Stimulated activated CD8-positive, alpha-beta memory T cell treated with anti-CD3 and anti-CD28 coated beads, Interleukin-4, amount 100 ng/mL, for 1 hour (primary cell): ENCODE measurements at places on chromosomes 2 and 18.

DNA sequence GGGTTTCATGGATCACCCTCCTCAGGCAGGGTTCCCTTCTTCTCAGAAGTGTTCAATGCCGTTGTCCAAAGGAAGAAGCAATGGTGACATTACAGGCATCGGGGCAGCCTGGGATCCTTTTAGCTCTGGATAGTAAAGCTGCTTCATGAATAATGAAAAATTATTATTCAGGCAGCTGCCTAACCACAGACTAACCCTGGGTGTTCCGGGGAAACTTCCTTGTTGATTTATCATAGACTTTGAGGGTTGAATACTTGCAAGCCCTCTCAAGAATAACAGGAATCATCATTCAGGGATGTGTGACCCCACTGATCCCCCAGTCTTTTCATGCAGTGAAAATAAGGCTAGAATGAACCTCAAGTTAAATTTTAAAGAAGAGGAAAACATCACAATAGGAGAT lies 419.4 kb downstream of the MEIS1 start:
- DNase-seq: no peak

DNA sequence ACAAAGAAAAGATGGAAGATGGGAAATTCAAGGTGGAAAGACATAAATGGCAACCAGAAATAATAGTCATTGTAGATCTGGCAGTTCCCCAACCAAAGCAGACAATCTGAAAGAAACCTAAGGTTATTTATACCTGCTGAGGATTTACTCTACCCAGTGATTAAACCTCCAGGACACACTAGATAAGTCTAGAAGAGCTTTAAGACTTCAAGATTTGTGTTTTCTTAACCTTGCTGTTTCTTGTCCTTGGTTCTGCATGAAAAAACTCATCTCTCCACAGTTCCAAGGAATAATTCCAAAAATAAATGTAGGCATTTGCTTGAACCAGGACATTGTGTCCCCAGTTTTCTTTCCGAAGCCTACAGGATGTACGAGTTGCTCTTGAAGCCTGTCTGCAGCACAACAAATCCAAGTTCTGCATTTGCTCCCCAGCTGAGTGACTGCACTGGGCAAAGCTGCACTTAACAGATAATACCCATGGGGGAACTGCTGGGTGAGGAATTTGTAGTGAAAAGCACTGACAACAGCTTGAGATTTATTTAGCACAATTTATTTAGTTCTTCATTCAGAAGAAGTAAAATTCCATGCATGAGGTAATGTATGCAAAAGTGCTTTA lies 19.8 kb downstream of the DTNA start:
- DNase-seq: no peak

- peak; percentile 25 for DNase-seq
Measured at GRCh38 chr18:49052891-49053644, 102.3 kb upstream of the SMAD7 start.

DNA sequence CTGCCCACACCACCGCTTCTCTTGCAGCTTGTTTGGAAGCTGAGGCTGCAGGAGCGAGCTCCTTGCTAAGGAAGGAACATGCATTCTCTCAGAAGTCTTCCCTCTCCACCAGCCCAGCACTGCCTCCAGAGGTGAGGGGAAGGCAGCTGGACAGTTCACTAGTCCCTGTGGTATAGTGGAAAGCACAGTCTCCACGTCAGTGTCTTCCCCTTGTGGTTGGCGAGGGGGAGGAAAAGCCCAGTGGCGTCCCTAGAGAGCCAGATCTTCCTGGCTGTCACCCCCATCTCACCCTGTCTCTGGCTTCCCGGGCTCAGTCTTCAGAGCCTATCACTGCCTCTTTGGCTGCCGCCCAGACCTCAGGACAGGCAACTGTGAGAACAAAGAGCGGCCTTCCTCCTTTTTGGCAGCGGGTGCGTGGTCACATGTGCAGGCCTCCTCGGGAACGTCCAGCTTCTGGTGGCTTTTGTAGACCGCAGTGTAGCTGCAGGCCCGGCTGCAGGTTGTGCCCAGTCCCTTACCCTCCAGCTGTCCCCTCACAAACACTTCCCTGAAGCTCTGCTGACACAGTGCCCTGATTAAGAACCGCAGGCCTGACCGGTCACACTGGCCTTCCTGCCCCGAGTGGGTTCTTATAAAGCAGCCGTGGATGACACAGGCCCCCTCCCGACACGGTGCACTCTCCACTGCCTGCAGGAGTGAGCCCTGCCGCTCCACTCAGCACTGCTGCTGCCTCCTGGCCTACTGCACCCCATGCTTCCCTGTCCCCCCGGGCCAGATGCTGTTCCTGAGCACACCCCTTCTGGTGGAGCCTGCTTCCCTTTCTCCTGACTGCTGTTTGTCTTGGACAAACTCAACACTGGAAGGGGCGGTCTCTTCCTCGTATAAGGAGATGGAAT lies 90.9 kb downstream of the RNF144A start:
- no peak for DNase-seq

DNA sequence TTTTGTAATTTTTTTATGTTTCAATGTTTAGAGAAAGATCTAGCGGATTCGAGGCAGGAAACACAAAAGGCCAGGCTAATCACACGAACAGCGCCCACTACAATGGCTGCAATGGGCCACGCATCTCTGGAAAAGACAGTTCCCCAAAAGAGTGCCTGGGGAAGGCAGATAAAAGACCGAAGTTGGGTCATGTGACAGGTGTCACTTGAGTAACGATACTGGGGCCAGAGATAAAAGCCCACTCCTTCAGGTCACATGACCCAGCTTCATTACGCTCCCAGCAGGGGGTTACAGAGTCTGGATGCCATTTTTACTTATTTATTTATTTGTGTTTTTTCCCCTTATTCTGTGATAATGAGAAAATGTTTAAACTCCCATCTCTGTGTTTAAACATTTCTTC lies 95.4 kb downstream of the CDK15 start:
- DNase-seq: no peak

DNA sequence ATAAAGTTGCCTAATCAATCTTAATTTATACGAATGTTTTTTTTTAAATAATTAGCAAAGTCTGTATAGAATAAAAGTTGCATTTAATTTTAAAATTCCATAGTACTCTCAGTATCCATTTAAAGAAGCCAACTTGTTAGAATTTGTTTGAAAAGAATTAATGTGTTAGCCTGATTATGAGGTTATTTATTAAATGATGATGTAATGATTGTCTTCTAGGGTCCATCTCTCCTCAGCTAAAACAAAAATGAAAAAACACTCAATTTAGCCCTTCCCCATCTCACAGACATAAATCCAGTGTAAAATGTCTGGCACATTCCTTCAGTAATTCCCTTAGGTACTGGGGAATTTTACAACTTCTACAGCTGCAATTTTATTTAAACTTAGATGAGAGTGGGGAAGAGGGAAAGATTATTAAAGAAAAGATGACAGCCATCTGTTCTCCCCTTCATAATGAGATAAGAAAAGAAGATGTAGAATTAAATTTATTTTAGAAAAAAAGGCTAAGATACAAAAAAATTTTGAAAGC lies 68.6 kb downstream of the BARD1 start:
- no peak for DNase-seq

- DNase-seq: no peak
Measured at GRCh38 chr2:154556607-154557006, 141.9 kb upstream of the KCNJ3 start.

DNA sequence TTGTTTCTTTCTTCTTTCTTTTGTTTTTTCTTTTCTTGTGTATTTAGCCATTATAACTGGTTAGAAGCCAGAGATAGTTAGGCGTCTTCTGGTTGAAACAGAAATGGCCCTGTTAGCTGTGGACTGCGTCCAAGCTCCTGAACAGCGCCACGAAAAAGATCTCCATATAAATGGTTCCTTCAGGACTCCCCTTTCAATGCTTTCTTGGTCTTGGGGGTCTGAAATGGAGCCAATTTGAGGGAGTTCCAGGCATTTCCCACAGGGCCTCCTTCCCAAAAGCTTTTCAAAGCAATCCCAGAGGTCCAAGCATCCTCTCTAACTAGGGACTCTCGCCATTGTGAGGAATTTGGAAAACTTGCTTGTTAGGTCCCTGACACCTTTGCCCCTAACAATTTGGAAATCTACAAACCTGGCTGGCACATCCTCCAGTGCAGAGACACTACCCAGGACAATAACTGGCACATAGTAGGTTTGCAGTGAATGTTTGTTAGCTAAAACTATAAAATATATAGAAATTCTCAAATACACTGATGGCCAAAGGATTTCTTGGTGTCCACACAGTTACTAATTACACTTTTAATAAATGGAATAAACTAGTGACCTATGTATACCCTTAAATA lies 80.1 kb downstream of the MYCN start:
- no peak for DNase-seq

DNA sequence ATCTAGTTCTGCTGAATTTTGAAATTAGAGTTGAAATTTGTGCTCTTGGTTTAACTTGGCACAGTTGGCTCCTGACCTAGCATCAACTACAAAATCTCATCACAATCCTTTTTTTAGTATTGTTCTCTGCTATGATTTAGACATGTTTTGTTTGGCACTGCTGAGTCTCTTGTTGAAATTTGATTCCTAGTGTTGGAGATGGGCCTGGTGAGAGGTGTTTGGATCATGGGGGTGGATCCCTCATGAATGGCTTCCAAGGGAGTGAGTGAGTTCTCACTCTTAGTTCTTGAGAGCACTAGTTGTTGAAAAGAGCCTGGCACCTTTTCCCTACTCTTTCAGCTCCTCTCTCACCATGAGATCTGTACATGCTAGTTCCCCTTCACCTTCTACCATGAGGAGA lies 605.6 kb upstream of the SLC39A10 start:
- DNase-seq: no peak

- DNase-seq: no peak
Measured at GRCh38 chr2:12674644-12675328, 42.0 kb upstream of the TRIB2 start.

DNA sequence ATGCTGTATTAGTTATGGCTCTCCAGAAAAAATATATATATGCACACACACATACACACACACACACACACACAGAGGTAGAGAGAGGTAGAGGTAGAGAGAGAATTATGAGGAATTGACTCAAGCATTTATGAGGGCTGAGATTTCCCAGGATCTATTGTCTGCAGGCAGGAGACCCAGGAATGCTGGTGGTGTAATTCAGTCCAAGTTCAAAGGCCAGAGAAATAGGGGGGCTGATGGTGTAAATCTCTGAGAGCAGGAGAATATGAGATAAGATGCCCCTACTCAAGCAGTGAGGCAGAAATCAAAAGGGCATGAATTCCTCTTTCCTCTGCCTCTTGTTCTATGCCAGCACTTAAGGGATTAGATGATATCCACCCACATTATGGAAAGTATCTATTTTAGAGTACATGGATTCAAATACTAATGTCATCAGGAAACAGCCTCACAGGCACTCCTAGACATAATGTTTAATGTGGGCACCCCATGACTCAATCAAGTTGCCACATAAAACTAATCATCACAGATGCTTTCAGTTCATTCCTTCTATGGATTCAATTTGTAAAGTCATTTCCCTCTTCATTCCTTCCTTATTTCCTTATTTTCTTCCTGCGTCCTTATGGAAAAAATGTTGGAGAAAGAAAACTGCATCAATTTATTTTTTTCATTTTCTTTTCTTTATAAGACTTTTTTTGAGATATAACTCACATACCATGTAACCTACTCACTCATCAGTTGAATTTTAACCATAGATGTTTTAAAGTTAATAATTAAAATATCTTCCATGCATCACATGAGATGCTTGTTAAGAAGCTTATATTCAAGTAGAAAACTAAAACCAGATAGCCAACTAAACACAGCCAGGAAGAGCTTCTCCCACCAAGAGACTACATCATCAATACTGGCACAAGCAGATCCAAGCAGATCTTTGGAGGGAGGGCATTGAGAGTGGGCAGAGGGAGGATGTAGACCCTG lies 406.2 kb downstream of the MBD2 start:
- DNase-seq: no peak

GRCh38 chr2:104703669-104704068 lies 150.2 kb upstream of the POU3F3 start:
- no peak for DNase-seq

DNA sequence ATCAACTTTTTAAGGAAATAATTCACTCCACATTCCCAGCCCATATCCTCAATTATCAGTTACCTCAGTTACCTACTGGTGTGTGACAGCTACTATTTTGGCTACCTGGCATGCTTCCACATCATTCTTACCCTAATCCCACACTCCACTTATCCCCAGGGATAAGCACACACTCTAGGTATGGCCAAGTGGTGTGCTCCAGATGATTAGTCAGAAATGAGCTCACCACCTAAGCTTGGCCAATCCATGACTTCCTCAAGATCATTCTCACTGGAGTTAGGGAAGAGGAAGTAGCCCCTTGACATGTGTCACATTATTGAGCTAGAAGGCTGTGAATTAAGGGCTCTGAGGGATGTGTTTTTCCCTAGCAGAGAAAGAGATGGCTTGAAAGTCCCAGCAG lies 20.9 kb upstream of the SMAD4 start:
- DNase-seq: no peak

DNA sequence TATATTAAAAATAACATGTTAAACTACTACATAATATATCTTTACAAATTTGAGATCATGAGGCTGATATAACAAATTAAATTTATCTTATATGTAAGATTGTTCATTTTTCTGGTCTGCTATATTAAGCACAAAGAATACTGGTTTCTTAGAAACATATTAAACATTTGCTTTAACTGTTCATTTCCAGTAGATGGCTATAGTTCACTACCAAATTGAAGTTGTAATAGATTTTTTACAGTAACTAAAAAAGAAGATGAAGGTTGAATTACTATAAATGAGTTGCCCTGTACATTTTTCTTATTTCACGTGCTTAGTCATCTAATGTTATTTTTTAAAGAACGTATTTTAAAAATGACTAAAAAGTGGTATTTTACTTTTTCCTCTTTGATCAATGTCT lies 57.0 kb downstream of the ZNF407 start:
- no peak for DNase-seq

GRCh38 chr2:63735263-63735662 lies 106.4 kb upstream of the UGP2 start:
- no peak for DNase-seq

- no peak for DNase-seq
Measured at GRCh38 chr18:69936191-69936558, 11.5 kb downstream of the CD226 start.

DNA sequence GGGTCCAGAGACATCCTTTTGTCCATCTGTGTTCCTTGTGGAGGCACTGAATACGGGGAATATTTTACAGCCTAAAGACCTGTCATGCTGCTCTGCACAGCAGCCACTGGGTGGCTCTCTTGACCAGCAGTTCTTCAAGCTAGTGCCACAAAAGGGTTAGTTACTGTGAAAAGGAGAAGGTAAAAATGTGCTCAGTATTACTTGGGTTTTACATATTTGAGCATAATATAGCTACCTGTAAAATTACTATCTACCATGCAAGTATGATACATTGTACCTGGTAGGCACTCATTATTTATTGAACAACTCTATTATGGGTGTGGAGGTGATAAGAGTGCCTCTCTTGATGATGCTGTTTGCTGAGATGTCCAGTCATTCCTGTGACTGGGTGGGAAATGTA lies 23.6 kb downstream of the FZD5 start:
- DNase-seq: no peak

DNA sequence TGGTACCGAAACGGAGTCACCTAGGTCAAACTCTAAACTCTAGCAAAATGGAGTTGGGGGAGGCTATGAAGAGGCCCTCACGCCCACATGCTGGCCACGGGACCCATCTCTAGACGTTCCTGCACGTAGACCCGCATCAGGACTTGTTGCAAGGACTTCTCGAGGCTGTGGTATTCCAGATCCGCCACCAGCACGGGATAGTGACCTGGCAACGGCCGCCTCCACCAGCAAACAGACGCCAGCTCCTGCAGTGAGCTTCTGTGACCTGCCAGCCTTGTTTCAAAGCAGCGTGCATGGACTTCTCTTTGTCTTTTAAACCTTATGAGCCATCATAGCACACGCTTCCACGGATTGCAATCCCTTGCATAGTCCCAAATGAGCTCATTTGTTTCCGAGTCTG lies 40.3 kb upstream of the RALBP1 start:
- DNase-seq: no peak
